Thoracic aorta (tissue), 2 donors: ENCODE measurements at places on chromosomes 2 and 18.

DNA sequence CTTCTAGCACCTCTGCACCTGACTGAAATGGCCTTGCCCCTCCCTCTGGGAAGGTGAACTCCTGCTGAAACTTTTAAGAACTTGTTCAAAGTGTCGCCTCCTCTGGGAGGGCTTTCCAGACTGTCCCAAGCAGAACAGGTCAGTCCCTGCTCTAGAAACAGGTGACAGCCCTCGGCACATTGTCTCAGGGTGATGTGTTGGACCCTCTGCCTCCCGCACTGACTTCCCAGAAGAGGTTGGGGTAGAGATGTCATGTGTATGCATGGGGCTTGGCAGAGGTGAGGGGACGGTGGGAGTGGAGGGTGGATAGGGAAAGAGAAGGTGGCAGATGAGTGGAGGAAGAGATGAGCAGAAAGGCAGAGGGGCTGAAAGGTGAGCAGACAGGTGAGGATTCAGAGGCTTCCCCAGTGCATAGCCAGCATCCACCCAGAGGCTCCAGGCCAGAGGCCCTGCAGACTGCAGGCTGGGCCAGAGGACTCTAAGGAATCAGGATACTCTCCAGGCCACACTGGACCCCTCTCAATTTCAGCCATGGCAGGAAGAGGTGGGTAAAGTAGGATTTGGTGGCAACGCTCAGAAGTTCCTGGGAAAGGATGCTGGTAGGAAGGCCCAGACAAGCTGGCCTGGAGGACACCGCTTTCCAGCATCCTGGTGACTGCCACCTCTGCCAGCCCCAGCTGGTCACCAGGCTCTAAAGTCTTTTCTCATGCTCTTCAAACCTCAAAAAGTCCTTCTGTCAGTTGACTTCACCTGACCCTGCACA, 24.8 kb upstream of the TNS1 start:
- DNase-seq = no peak

GRCh38 chr2:129909651-129910418, 69.6 kb upstream of the RAB6C start:
- no peak for DNase-seq

DNA sequence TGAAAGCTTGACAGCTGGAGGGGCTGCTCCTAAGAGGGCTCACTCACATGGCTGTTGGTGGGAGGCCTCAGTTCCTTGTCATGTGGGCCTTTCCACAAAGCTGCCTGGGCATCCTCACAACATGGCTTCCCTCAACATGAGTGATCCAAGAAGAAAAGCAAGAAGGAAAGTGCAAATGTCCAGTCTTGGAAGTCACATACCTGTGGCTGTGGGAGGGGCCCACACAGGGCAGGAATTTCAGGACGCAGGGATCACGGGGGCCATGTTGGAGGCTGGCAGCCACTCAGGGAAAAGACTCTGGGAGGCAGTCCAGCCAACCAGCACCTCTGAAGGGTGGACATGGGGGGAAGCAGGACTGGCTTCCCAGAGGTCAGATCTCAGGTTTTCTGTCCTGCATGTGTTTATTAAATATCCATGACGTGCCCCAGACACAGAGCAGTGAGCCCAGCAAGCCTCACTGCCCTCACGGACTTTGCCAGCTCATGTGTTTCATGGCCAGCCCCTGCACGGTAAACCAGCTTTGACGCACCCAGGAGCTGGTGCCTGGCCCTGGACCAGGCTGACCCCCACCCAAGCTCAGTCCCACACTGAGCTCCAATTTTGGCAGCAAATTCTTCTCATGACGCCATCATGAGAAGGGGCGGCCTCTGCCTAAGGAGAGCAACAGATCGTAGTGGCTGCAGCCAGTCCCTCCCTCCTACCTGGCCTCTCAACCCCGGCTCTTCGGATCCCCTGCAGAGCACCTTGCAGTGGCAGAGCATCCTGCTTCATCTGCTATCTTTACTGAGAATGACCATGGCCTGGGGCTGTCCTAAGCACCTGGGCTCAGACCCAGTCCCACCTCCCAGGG, 34.7 kb upstream of the GPR17 start:
- DNase-seq = no peak

DNA sequence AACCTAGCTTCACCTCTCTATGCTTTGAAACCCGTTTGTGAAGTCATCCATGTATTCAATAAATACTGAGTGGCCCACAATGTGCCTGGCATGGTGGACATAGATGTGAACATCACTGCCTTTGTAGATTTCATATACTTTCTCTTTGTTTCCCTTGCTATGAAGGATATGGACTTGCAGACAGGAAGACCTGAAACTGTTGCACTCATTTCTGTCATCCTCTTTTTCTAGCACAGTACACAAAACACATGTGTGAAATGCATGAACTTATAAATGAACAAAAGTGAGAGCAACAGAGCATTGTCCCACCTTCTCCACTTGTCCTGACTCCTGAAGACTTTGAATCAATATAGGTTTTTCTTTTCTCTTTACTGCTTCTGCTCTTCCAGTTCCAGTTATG, 249.4 kb upstream of the LINC00305 start:
- no peak for DNase-seq

DNA sequence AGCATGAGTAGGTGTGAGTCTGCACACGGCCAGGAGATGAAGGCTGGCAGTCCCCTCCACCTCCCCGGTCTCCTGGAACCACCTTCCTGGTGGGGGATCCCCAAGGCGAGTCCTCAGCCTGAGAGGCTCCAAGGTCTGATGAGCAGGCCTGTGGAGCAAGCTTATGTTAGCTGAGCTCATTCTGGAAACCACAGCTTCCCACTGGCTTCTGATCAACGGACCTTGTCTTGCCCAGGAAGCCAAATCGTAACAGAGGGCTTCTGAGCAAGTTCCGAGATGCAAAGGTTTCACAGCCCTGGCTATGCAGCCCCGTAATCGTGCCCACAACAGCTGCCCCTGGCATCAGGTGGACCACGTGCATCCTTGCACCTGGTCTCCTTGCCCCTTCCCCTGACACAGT, 28.8 kb upstream of the GPR55 start:
- no peak for DNase-seq

DNA sequence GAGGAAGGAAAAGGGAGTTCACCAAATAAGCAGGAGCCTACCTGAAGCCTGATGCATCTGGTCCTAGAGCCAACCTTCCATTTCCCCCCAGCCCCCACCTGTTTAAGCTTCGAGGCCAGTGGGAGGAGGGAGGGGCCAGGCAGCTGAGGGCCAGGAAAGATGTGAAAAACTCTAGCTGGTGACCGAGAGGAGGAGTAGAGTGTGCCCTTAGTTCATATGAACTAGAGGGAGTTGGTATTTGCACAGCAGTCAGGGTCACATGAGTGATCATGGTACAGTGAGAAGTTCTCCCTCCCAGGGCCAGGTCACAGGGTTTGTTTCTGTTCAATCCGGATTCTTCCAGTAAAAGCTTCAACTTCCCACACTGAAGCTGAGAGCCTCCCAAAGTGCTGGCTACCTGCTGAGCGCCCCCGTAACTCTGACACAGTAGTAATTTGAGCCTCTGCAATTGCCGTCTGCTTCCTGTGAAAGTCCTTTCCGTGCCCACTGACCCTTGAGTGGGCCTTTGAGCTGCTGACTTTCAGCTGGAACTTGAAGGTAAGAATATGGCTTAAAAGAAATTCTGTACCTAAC, at the start of gene SULT1C2:
Gene SULT1C2, plus strand, starts transcription at position 362 of the 573 bp plus-strand sequence. CDS start 4,773 bp downstream, outside the sequence.
- DNase-seq = no peak

DNA sequence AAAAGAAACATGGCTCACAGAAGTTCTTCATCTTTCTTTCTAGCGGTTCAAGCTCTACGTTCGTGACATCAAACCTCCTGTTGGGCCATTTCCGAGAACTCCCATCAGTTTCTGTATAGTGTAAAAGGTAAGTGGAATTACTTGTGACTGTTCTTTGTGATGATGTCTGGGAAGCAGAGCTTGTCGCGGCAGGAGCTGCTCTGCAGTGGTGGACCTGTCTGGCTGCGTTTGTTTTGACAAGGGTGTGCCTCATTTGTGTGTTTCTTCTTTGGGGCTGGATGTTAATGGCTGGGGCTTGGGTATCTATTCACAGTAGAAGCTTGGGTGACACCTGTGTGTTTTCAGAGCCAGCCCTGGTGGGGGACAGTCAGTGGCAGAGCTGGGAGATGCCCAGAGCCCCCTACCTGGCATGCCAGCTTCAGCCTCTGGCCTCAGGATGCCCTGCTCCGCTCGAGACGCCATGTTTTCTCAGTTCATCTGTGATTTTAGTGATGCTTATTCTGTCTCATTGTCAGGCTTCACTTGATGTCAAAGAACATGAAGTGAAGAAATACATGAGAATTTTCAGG, 59.6 kb downstream of the LDLRAD4 start:
- no peak for DNase-seq

GRCh38 chr2:7043690-7044089, 126.5 kb downstream of the RNF144A start:
- no peak for DNase-seq

- DNase-seq = peak; percentile 17
Measured at GRCh38 chr2:190649035-190649797, at the start of gene NAB1. TSS of gene NAB1 (plus strand) at chr2:190649083. CDS start at chr2:190659177, 10,094 bp downstream.

DNA sequence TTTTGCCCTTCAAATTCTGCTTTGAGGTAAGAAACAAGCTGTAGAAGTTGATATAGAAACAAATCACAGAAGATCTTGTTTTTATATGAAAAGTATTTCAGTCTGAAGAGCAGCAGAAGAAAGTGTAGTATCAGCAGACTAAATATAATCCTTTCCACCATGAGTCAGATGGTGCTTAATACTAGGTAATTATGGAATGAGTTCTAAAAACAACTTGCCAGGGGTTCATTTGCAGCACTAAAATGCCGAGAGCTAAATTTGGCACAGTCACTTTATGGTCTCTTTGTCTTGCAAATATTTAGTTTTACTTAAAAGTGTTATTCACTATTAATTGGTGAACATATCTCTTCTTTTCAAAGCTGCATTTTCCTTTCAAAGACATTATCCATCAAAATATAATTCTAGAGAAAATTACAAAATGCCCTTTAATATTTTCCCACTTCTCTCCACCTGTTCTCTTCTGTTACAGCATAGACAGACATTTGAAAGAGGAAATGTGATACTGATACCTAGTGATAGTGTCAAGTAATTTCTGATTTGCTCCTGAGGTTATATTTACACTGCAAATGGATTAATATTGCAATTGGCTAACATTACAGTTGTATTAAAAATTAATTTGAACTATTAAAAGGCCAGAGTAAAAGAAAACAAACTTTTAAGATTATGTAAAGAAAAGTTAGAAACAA, 5.3 kb downstream of the MYL1 start:
- no peak for DNase-seq

- DNase-seq = no peak
Measured at GRCh38 chr2:204898928-204899640, 353.8 kb downstream of the PARD3B start.

DNA sequence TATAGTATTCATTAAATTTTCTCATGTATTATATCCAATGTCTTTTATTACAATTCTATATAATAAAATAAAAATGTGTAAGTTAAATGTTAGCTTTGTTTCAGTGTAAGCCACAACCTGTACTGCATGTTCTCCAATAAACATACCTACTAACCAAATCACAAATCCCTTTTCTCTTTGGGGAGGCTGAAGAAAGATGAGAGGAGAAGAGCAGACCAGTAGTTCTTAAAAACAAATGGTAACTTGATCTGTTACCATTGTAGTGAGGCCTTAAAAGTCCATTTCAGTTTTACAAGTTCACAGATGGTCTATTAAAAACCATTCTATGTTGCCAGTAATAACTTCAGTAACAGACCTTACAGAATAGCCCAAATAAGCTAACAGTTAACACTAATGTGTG, 100.5 kb downstream of the SOS1 start:
- no peak for DNase-seq

GRCh38 chr2:115443539-115444185, 1001.2 kb downstream of the DPP10 start:
- DNase-seq = no peak

- DNase-seq = no peak
Measured at GRCh38 chr2:170985407-170985806, 56.4 kb downstream of the GORASP2 start.

DNA sequence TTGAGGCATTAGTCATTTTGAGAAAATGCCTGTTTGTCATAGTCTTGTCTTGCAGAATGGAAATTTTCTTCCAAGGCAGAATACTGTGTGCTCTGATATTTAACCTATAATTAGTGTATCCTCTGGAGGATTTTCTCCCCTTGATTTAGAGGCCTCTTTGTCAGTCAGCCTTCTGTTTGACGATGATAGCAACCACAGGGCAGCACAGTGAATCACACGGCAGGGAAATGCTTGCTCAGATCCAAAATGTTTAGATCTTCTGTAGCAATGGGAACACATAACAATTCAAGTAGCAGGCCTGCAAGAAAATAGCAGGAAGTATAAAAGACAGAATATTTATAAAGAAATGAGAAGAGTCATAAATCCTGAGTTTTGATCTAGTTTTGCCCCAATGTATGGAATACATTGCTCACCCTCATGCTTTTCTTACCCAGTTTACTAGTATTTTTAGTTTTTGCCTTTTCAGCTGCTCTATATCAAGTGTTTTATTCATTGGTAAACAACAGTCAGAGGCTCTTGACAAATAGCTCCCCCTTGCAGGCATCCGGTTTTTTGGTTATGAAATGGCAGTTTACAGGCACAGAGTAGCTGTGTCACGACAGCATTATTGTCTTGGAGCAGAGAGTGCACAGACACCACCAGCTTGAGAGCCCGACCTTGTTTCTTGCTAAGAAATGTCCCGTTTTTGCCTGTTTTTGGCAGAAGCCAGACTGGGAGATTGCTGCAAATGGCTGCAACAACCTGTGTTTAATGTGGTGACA, 185.1 kb downstream of the MYO3B start:
- DNase-seq = no peak

DNA sequence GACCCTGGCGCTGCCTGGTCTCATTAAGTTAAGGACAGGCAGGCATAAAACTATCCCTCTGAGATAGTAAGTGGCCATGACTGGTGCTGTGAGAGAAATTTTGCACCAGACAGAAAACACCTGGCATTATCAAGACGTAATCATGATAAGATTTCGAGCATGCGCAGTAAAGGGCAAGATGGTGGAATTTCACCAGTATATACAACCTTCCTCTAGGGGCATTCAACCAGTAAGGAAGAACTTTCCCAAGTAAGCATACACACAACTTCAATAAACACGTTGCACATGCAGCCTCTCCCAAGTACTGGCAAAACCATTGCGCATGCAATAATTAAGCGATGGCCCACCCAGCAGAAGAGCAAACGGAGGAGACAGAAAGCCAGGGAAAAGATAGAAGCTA, 1376.4 kb upstream of the CRIM1 start:
- no peak for DNase-seq

GRCh38 chr2:11417946-11418585, 47.9 kb downstream of the E2F6 start:
- no peak for DNase-seq

DNA sequence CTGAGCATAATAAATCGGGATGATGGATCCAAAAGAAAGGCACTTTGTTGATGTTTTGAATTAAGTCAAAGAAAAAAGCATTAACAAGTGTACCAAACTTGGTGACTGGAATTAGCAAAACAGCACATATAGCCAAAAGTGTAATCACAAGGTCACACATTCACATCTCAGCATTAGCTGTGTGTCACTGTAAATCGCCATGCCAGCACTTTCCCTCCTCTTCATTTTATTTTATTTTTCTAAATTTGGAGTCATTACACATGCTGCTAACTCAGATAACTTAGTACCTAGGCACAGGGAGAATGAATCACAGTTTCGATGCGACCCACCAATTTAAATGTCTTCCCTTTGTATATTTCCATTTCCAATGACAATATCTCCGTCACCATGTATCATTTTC, 111.4 kb downstream of the CACNB4 start:
- DNase-seq = no peak

- no peak for DNase-seq
Measured at GRCh38 chr2:35220461-35220860, 1135.1 kb upstream of the CRIM1 start.

GRCh38 chr2:111113838-111114237, 6.9 kb upstream of the BCL2L11 start:
- DNase-seq = no peak
